ENCODE measurements at places on chromosomes 13 and 19.

GRCh38 chr19:24098359-24098758 is 11.4 kb downstream of the ZNF254 start:
- DNase-seq, result no peak

DNA sequence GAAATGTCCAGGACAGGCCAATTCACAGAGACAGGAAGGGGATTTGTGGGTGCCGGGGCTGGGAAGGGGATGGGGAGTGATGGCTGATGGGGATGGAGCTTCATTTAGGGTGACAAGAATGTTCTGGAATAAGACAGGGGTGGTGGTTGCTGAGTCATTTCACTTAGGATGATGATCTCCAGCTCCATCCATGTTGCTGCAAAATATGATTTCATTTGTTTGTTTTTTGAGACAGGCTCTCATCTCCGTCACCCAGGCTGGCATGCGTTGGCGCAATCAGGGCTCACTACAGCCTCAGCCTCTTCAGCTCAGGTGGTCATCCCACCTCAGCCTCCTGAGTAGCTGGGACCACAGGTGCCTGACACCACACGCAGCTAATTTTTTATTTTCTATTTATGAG is 3.1 kb upstream of the JSRP1 start:
- DNase-seq, result no peak

- DNase-seq, result no peak
Observed at GRCh38 chr19:17963936-17964691, 2.8 kb upstream of the KCNN1 start.

DNA sequence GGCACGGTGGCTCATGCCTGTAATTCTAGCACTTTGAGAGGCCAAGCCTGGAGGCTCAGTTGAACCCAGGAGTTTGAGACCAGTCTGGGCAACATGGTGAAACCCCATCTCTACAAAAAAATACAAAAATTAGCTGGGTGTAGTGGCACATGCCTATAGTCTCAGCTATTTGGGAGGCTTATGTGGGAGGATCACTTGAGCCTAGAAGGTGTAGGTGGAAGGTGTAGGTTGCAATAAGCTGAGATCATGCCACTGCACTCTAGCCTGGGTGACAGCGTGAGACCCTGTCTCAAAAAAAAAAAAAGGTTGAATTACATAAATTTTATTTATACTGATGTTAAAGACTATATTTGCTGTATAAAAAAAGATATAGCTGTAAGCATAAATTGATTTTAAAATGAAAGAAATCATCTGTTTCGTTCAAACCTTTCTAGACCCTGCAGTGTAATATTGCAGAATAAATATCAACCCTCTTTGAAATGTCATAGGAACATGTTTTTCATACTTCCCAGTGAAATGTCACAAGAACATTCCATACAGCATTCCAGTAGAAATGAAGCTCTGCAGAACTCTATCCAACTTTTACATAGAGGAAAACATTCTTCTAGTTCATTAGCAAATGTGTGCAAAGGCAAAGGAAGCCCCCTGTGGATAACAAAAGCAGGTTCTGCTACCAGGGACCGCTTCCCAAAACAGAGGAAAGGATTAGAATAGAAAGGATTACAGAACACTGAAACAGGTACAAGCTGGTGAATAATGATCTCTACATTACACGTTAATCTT is 76.0 kb downstream of the CAB39L start:
- no peak for DNase-seq

- DNase-seq, result no peak
Observed at GRCh38 chr13:39072842-39073241, 34.6 kb downstream of the NHLRC3 start.

DNA sequence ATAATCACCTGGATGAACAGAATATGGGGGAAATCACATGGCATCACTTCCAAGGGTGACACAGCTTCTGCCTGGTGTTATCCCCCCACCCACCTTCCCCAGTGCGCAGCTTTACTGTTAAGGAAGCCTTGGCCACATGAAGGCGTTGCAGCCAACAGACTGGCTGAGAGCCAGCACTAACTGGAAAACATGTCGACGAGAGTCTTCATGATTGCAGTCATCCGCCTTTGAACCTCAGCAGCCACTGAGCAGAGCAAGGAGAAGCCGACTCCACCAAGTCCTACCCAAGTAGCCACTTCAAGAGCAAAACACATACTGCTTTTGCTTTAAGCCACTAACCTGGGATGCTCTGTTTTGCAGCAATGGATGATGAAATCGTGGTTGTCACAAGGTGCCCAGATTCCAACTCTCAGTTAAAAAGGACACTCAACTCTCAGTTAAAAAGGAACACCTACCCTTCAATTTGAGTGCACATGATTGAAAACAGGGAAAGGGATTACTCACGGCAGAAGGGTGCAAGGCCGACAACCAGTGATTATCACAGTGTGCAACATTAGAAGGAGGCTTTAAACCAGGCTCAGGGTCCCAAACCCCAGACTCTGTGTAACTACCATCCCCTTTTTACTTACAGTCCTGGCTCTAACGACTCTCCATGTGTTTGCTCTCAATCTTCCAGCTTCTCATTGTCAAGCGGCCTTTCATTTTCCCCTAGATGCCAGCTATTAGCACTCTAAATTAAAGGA is 149.1 kb downstream of the KLF12 start:
- DNase-seq, result peak; percentile 92

DNA sequence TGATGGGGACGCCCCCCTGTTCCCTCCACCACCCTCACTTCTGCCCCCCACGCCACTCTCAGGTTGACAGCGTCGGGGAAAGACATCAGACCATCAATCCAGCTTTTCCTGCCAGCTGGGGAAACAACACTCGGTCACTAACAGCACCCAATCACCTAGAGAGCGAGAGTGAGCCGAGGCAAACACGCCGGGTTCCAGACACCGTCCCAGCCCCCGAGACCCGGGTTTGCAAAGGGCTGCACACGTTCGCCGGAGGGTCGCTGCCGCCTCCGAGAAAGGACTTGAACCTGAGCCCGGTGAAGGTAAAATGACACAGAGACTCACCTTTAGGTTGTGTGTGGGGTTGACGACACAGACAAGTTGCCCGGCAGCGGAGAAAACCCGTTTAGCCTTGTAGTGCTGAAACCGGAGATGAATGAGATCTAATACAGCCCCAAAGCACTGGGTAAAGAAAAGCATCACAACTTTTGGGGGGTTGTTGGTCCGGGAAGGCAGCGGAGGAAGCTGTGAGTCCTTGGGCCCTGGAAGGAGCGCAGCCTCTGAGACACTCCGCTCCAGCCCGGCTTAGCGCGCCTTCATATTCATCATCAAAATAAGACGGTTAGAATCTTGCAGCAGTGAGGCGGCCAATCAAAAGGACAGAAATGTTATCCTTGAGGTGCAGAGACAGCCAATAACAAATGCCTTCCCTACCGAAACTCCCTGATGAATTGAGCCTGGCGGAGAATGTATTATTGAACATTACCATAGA is at the start of gene SIAH3:
Gene SIAH3 (minus strand): TSS at position 583 of the 751 bp plus-strand sequence. CDS start 124 bp downstream, at position 459.
- DNase-seq, result peak; percentile 19

- DNase-seq, result no peak
Observed at GRCh38 chr19:19696386-19696785, 27.7 kb downstream of the ZNF101 start.

- DNase-seq, result no peak
Observed at GRCh38 chr13:65594298-65594781, 1635.8 kb downstream of the PCDH9 start.

DNA sequence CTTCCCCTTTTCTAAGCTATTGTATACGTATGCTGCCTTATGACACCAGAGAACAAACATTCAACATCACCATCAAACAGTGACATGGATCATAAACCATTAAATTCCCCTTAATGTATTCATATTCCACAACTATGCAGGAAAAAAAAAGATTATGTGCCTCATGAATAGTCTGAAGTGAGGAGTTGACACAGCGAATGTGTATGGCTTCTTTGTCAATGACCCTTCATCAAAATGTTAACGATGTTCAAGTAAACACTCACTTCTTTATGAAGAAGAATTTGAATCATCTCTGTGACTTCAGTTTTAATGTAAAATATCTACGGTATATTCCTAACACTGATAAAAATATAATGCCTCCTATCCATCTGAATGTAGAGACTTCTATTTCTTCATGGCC is 44.6 kb downstream of the SMAD9 start:
- no peak for DNase-seq

DNA sequence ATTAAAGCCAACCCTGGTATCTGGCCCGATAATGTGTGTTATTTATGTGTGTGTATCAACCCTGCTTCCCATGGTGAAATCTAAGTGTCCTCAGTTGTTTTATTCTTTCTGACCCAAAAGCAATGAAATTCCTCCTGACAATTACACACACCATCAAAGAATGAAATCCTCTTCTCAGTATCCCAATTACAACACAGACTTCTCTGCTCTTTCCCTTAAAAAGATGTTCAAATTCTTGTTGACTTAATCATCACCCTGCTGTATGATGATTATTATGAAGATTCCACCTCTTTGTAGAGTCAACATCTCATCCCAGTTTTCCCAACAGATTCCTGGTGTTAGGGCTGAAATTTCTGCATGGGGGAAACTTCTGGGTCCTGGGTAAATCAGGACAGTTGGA is 8.9 kb upstream of the TRPC4 start:
- DNase-seq, result no peak

DNA sequence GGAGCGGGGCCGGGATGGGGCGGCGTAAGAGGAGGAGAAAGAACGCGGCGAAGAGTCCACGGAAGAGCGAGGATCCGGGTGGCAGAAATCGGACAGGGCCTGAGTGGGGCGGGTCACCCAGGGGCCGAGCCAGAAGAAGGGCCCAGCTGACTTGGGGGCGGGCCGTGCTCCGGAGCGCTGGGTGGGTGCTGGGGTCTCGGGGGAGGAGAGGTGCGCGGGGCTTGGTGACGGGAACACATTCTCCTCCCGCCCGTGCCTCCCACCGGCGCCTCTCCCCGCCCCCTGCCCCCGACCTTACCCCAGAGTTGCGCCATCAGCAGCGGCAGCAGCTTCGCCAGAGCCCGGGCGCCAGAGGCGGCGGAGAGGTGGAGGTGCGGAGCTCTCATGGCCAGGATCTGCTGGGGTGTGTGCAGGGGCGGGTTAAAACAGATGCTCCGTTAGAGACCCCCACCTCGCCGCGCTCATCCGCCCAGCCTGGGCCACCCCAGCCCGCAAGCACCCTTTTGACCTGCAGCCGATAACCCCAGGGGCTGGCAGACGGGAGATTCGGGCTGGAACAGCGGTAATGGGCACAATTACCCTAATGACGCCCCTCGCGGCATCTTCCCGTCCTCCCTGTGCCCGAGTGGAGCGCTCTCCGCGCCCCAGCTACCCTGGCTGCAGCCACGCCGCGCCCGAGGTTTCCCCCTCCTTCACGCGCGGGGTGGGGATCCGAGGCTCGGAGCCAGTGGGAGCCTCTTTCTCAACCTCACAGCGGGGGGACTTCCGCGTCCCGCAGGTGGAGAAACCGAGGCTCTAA is 565 bp downstream of the KLK10 start:
- no peak for DNase-seq

GRCh38 chr13:46773541-46773940 is 23.4 kb downstream of the ESD start:
- no peak for DNase-seq

DNA sequence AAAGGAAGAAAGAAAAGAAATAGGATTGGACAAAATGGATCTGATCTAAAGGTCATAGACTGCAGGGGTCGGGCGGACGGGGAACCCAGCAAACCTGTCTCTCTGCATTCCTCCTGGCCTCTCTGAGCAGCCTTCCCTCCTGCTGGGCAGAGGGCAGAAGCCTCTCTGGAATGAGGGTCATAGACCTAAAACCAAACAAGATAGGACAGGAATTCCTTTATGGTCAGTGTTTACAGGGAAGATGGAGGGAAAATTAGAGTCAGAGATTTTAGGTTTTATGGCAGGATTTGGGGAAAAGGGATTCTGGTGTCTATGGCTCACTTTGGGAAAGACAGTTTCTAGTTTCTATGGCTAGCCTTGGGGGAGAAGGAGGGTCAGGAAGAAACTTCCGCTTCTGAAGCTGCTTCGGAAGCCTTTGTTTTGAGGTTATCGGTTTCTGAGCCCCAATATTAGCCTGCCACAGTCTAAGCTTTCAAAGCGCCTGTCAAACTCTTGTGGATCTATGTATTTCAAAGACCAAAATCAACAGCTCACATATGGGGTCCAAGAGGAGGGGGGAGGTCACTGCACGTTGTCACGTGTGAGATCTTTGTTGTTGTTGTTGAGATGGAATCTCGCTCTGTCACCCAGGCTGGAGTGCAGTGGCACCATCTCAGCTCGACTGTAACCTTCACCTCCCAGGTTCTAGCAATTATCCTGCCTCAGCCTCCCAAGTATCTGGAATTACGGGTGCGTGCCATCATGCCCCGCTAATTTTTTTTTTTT is 18.9 kb upstream of the DPRX start:
- no peak for DNase-seq

DNA sequence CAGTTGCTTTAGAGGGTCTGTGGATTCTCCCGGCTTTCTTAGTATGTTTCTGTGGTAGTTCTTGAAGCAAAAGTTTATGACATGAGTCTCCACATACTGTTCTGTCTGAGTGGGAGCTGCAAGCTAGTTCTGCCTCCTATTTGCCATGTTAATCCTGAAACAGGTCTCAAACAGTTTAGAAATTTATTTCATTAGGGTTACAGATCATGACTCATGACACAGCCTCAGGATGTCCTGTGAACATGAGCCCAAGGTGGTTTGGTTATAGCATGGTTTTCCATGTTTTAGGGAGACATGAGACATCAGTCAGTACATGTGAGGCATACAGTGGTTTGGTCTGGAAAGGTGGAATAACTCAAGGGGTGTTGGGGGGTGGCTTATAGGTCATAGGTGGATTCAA is 77.5 kb downstream of the FNDC3A start:
- no peak for DNase-seq

DNA sequence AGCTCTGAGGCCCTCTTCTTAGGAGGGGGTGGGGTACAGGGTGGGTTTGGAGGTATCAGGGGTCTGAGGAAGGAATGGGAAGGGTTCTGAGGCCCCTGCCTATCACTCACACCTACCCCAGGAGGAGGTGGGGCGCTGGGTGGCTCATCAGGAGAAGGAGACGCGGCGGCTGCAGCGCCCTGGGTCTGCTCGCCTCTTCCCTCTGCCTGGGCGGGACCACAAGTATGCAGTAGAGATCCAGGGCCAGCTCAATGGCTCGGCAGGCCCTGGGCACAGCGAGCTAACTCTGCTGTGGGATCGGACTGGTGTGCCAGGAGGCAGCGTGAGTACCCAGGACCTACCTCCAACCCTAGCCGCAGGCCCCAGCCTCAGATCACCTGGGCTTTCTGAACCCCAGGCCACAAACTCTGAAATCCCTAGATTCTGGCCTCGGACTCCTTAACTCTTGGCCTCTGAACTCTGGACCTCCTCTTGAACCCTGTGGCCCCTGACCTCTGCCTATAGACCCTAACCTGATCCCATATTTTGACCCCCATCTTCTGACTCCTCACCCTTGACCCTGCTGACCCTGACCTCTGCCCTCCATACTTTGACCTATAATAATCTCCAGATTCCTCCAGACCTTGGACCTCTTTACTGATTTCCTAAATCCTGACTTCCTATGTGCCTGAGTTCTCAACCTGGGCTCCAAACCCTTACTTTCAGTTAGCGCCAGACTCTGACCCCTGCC is 24.1 kb downstream of the MEGF8 start:
- no peak for DNase-seq

- DNase-seq, result no peak
Observed at GRCh38 chr13:80341101-80341755, at the start of gene SPRY2. Gene SPRY2 (minus strand): TSS chr13:80341126. CDS start chr13:80337705, 3,421 bp downstream.

GRCh38 chr13:42215578-42216421 is 56.2 kb upstream of the AKAP11 start:
- DNase-seq, result no peak

- DNase-seq, result peak; percentile 3
Observed at GRCh38 chr13:20828539-20829364, 55.0 kb upstream of the EEF1AKMT1 start.

Data from T-cell (primary cell).